Amygdala (tissue), 56 donors: ENCODE measurements at places on chromosomes 6 and 20.
A peak's percentile ranks its signal among the peaks of the same experiment; 100 is the strongest.

GRCh38 chr6:170378502-170378901 lies 71.9 kb downstream of the FAM120B start:
- no peak for DNase-seq

GRCh38 chr6:93663111-93663510 lies 243.8 kb upstream of the EPHA7 start:
- DNase-seq: no peak

DNA sequence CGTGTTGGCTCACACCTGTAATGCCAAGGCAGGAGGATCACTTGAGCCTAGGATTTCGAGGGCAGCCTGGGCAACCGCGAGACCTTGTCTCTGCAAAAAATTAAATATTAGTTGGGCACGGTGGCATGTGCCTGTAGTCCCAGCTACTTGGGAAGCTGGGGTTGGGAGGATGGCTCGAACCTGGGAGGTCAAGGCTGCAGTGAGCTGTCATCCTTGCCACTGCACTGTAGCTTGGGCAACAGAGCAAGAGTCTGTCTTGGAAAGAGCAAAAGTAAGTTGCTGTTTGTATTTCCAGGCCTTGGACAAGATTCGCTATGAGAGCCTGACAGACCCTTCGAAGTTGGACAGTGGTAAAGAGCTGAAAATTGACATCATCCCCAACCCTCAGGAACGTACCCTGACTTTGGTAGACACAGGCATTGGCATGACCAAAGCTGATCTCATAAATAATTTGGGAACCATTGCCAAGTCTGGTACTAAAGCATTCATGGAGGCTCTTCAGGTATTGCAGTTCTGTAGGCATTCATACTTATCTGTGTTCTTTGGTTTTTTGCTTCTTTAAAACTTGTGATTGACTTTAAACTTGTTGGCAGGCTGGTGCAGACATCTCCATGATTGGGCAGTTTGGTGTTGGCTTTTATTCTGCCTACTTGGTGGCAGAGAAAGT lies 2.3 kb downstream of the HSP90AB1 start:
- no peak for DNase-seq

DNA sequence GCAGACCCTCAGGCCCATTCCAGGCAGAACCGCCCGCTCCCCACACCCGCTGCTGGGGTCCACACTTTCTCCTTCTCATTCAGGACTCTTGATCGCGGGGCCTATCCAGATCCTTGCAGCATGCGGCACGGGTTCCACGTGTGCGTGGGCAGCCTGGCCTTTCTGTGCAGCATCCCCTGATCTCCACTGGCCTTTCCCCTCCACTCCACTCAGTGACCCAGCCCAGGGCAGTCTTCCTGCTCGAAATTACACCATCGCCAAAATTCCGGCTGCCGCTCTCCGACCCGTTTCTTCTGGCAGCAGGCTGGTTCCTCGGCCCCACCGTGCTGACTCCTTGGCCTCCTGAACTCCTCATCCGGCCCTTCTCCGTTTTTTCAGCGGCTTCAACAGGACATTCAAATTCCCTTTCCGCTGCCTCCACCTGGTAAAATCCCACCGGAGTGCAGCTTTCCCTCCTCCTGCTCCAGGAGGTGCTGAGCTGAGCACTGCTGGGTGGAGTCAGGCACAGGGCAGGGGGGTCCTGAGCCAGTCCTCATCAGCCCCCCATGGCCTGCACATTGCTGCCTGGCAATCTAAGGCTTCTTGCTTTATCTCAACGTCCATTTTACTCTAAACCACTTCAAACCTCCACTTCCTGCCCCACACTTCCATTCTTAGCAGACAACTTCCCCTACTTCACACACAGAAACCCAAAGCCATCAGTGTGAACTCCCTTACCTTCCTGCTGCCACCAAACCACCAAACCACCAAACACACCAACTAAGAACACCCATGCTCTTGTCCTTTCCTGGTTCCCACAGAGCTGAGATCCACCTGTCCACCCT lies 9.0 kb downstream of the SFT2D1 start:
- DNase-seq: no peak

DNA sequence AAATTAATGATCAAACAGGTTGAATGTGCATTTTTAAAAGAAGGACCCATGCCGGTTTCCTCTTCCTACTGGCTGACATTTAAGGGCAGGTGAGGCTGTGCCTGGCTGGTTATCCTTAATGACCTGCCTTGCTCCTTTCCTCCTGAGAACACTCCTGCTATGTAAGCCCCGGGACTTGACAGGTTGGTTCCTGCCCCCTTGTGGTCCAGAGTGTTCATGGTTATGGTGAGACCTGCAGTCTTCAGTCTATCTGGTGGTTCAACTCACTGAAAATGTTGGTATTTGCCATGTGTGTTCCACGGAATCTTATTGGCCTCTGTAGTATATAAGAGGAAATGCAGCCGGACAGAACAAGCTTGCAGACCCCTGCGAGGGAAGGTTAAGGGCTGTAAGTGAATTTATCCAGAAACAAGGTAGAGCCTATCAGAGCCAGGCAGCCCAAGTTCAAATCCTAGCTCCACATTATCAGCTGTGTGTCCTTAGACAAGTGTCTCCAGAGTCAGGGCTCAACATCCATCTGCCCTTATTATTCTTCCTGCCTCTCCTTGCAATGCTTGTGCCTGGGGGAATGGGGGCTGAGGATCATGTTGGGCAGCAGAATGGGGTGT lies 5.2 kb upstream of the BPIFA3 start:
- no peak for DNase-seq

- no peak for DNase-seq
Observed at GRCh38 chr20:53276143-53276542, 304.0 kb downstream of the TSHZ2 start.

GRCh38 chr6:36927691-36928546 lies 26.6 kb upstream of the PI16 start:
- DNase-seq: no peak

DNA sequence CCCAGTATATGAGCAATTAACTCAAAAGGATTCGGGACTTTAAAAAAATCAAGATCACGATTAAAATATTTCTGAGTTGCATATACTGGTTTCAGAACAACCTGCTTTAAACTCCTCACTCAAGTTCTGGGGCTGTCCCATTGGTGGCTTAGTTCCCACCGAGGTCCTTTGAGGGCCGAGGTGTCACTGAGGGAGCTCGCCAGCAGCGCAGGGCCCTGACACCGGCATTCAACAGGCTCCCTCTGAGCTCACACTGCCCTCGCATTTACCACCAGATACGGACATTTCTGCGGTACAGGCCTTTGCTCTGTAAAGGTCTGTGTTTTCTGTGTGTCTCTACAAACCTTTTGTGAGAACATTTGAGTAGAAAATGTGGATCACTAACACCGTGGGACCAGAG lies 24.4 kb upstream of the BNIP5 start:
- no peak for DNase-seq

DNA sequence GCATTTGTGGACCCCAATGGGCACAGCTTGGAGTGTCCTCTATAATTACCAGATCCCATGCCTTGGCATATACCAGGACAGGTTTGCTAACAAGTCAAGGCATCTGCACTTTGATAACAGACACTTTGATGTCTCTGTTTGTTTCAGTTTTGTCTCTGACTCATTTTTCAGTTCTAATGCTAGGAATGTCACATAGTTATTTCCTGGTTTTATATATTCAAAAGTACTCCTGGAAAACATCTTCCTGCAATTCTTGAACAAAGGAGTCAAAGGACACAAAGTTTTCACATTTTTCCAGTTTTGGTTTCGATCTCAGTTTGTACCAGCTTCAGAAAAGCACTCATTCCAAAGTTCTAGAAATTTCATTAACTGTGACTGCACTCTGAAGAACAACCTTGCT lies 188.1 kb downstream of the FOXC1 start:
- no peak for DNase-seq

GRCh38 chr20:44170816-44171410 lies 16.1 kb downstream of the JPH2 start:
- DNase-seq: no peak

DNA sequence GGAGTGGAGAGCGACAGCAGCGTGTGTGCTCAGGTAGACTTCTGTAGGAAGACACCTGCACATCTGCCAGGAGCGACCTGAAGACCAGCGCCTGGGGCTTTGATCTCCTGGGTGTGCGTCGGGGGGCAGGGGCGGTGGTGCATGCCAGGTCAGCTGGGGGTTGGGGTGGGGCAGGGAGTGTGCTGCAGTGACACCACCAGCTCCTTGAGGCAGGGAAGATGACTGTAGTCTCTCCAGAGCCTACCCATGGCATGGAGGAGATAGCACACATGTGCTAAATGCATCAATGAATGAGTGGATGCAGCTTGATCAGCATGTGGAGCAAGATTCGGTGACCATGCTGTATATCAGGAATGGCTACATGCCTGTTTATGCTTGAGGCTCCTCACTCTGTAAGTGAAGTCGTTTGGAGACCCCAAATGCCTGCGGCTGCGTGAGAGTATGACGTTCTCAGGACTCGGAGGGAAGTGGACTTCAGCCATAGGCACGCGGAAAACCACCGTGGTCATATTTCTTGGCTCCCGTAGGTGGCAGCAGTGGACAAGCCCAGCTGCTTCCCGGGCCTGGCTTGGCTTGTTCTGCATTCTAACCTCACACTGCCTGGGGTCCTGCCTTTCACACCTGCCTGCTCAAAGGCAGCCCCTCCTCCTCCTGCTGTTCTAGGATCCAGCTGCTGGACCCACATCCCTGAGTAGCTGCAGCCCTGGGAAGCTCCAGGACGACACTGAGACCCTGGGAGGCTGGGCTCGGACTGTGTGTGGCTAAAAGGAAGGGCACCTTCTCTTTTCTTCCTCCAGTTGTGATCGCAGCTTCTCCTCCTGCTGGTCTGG lies 39.4 kb upstream of the KCNK16 start:
- DNase-seq: peak; percentile 44

GRCh38 chr20:44747166-44748004 lies 1.7 kb downstream of the KCNK15 start:
- DNase-seq: peak; percentile 41

GRCh38 chr6:141675957-141676356 lies 456.8 kb upstream of the GJE1 start:
- no peak for DNase-seq

GRCh38 chr6:143596866-143597265 lies 80.9 kb upstream of the PHACTR2 start:
- no peak for DNase-seq

- DNase-seq: no peak
Observed at GRCh38 chr20:8244637-8245036, 112.6 kb downstream of the PLCB1 start.

DNA sequence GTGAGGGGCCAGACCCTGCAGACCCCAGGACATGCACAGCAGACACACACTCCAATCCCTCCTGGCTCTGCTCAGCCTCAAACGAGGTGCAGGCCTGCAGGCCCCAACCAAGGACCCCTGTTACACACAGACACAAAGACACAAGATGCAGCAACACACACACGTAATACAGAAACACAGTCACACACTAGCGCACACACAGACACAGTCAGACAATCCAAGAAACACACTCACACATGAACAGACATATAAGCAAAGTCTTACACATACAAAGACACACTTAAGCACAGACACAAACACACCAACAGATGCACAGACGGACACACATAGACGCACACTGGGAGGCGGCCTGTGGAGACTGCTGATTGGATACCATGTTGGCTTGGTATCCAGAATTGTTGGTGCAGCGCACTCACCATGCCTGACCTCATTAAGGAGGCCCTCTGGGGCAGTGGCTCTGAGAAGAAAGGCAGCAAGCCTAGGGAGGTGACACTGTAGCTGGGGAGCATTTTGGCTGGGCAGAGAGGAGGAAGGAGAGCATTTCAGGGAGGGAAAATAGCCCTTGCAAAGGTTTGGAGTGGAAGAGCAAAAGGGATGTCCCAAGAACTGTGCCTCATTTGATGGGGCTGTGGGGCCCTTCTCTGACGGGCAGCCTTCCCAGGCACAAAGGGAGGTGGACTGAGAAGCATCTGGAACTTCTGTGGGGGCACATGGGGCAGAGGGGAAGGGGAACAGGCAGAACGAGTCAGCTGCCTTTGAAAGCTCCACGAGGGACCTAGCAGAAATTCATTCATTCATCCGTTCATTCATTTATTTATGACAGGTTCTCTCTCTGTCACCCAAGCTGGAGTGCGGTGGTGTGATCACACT lies 1.4 kb upstream of the HSPA12B start:
- no peak for DNase-seq

DNA sequence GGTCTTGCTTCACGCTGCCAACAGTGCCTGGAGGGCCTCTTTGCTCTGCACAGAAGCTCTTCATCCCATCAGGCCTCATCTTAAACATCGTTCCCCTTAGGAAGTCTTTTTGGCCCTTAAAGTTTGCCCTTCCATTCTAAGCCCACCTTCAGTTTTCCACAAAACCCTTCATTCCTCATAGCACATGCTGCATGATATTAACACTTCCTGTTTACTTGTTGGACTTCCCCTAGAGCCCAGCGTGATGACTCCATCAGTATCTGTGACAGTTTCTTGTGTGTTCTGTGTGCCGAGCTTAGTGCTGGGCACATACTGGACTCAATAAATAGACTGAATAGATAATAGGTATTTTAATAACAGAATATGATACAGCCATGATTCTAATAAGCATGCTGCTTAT lies 2.2 kb downstream of the NT5DC1 start:
- DNase-seq: no peak

DNA sequence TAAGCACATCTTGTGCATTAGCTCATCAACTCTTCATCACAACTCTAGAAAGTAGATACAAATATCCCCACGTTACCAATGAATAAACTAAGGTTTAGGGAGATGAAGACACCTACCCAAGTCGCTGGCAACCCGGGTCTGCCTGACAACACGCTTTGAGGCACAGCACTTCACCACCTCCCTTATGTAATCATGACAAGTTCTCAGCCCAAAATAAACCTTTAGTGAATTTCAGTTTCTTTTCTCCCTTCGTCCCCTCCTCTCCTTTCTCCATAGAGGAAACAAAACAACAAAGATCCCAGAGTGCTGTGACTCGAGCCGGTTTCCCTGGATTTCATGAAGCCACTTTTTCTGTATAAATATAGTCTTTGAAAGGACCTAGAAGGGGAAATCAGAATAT lies 105.4 kb downstream of the MAFB start:
- no peak for DNase-seq

DNA sequence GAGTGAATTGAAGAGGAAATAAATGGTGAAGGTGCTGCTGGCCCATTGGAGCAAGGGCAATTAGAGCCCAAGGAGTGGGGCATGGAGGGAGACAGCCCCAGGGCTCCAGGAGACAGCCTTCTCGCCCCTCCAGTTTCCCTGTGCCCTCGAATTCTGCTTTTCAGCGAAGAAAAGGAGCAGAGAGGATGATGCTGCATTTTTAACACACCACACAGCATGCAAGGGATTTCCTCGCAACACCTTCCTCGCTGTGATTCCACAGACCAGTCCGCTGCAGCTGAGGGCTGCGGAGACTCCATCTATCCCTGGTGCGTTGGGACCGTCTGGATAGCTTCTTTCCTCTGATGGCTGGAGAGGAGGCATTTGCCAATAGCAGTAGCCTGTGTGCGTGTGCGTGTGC lies 41.7 kb downstream of the PTCHD4 start:
- no peak for DNase-seq

DNA sequence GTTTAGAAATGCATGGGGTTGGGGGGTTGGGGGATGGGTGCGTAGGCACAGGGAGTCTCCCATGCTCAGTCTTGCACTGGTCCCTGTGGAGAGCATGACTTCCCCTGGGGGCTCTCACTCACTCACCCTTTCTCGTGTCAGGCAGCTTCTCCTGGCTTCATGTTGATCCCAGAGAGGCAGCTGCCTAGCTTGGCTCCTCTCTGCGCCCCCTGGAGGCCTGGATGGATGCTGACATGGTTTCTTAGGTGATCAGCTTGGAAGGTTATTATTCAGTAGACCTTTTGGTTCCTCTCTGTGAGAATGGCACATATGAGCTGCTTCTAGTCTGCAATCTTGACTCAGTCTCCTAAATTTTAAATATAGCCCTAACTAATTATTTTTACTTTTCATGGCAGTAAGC lies 109.3 kb upstream of the FAM83B start:
- no peak for DNase-seq

GRCh38 chr6:26257272-26257671 lies 107.7 kb upstream of the BTN3A2 start:
- DNase-seq: no peak

- no peak for DNase-seq
Observed at GRCh38 chr6:37826188-37826587, 6.7 kb downstream of the ZFAND3 start.
